ENCODE measurements at places on chromosomes 4 and X.
A peak's percentile ranks its signal among the peaks of the same experiment; 100 is the strongest.

- no peak for DNase-seq
Observed at GRCh38 chr4:116118221-116118620, 967.2 kb downstream of the TRAM1L1 start.

GRCh38 chr4:1406394-1406980, at the start of gene NKX1-1:
Gene NKX1-1, minus strand, starts transcription at chr4:1406442. Its CDS starts 0 bp downstream, at chr4:1406442.
- no peak for DNase-seq

DNA sequence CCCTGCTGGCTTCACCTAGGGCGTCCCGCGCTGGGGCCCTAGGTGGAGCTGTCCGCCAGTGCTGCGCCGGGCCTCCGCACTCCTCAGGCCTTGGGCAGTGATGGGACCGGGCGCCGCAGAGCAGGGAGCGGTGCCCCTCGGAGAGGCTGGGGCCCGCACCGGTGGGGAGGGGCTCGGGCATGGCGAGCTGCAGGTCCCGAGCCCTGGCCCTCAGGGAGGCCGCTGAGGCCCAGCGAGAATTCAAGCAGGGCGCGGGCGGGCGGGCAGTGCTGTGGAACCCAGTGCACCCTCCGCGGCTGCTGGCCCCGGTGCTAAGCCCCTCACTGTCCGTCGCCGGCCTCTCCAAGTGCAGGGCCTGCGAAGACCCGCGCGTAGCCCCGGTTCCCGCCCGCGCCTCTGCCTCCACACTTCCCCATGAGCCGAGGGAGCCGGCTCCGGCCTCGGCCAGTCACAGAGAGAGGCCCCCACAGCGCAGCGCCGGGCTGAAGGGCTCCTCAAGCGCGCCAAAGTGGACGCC, 565.1 kb upstream of the NDST4 start:
- no peak for DNase-seq

GRCh38 chr4:120680647-120681228, 241.8 kb downstream of the PRDM5 start:
- DNase-seq = no peak

- peak; percentile 68 for DNase-seq
Observed at GRCh38 chr4:77959566-77960338, 97.1 kb downstream of the MRPL1 start.

DNA sequence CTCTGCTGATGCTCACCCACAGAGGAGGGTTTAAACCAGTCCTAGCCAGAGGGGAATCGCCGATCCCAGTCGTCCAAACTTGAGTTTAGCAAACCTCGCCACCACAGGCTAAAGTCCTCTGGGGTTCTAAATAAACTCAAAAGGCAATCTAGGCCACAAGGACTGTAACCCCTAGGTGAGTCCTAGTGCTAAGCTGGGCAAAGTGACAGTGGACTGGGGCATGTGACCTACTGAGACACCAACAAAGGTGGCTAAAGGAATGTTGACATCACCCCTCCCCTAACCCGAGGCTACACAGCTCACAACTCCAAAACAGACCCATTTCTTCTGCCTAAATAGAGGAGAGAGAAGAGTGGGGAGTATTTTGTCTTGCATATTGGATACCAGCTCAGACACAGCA, 142.8 kb upstream of the PRDX4 start:
- DNase-seq = no peak

DNA sequence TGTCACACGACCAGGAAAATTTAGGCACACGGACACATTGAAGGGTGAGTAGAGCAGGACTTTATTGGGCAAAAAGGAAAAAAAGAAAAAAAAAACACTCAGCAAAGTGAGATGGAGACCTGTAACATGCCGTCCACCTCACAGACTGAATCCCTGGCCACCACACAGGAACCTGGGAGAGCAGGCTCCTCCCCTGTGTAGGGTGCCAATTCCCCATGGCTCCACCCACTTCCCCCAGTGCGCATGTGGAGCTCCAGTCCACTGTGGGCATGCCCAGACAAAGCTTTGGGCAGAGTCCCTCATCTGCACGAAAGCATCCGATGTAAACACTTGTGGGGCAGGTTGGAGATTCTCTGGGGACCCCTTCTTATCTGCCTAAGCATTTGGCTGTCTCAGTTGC, 23.6 kb upstream of the CBR4 start:
- DNase-seq = no peak

DNA sequence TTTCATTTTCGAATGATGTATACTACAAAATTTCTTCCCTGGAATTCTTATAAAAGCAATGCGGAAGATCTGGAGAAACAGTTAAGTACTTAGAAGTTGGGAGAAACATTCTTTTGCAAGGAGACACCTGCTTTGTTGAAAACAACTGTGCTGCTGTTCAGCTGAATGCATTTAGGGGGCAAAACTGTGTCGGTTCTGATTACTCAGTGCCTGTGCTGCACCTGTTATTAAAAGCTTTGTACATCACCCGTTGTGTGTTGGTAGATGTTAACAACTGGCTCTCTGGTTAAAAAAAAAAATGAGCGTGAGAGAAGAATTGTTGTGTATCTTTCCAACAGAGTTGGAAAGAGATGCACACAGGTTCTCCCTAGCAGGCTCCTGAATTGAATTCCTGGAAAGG, 184.1 kb upstream of the HHIP start:
- no peak for DNase-seq

GRCh38 chr4:10582059-10582686, 102.4 kb downstream of the CLNK start:
- DNase-seq = peak; percentile 61

DNA sequence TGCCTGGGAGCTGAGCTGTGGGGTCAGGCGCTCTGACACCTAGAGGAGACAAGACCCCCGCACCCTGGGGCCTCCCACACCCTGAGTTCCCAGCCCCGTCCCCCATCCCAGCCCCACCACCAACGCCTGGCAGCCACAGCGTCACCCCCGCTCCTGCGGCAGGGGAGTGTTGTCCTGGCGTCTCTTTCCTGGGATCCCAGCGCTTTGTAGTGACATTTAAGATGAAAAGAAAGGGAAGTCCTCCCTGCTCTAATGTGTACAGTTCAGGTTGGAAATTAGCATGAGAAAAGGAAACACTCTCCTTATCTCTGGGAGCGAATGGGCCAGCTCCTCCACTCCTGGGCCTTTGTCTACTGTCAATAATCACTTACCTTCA, 112.1 kb downstream of the FAM53A start:
- no peak for DNase-seq

DNA sequence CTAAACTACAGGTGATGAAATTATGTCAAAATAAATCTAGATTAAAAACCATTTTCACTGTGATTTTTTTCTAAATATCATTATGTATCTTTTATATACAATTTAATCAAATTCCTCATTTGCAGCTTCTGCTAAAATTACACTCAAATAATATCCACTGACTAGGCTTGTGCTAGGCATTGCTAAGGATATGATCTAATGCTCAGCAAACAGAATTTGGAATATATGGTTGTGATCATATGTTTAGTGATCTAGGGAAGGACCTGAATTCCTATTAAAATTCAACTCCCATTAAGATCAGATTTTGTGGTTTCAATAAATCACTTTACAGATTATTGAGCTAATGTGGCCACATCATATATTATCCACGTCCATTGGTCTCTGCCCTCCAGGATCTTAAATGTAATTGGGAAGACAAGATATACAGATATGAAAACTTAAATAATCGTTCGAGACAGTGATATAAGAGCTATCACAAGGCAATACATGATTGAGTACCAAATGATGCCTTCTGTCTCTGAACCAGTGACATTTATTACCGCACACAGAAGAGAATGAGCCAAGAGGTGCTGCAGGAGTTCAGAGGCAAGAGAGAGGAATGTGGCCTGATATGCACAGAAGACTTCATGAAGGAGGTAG, 206.0 kb upstream of the RPS6KA3 start:
- no peak for DNase-seq

- DNase-seq = peak; percentile 84
Observed at GRCh38 chrX:154443992-154444754, at the start of gene FAM50A. Gene FAM50A, plus strand, starts transcription at chrX:154444141. Its CDS starts 95 bp downstream, at chrX:154444236.

DNA sequence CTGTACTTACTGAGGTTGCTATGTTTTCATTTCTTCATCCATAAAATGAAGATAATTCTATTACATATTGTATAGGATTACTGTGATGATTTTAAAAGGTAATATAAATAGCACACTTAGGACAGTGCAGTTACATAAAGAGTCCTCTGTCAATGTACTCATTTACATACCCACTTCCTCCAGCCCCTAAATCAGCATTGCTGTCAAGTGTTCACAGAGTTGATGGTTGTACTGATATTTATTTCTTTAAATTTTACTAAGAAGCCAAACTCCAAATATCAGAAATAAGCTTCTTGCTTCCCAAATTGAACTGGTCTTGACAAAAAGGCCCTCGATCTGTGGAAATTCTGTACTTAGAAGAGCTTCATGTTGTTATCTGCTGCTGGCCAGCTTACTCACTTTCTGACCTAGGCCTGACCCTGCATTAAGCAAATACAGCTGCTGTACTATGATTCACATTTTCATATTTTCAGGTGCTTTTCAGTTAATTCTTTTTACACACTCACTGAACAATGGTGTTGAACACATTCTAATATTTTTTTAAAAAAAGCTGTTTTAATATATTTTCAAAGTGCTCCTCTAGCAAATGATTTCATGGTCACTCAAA, 259.6 kb downstream of the UNC5C start:
- DNase-seq = peak; percentile 7

GRCh38 chr4:149896432-149896831, 80.8 kb upstream of the IQCM start:
- DNase-seq = no peak

DNA sequence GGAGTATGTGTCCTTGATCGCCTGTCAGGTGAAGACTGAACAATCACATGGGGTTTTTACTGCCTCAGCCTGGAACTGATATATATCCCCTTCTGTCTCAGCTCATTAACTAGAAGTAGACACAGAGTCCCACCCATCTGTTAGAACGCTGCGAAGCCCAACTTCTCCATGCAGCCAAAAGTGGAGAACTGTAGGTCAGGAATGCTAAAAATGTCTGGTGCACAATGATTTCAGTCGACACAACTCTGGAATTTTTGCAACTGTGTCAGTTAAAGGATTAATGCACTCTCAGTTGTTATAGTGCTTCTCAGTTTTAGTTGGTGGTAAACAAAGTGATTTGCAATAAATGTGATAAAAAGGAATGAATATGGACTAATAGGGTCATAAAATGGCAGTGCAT, 287.2 kb downstream of the INPP4B start:
- no peak for DNase-seq

DNA sequence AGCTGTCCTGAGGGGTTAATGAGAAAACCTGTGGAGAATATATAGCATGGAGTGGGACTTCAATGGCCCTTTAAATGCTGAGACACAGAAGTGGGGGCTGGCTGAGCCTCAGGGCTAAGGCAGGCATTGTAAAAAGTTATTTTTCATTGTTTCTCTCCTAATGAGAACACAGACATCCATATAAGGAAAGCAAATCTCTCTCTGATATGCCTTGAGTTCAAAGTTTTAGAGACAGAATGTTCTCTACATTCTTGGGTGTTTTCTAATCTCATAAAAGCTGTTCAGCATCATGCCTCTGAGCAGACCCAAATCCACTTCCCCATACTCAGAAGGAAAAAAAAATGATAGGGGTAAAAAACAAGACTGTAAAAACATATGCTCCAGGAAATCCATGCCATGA, 16.8 kb upstream of the RAB40A start:
- DNase-seq = no peak

DNA sequence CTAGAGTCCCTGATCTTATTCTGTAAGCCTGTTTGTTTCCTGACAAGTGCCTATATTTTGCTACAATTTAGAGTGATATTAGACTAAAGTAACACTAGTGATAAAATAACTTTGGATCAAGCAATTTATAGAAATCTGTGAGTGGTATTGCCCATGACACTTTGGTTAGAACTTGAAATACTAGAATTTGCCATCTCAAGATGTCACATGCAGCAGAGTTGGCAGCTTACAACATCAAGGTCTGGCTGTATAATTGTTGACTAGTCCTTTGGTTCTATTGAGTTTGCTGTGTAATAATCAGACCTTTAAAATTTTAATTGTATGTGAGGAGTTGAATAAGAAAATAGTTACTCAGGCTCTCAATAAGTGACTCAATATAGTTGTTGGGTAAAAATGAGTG, 167.1 kb downstream of the RAPGEF2 start:
- no peak for DNase-seq

DNA sequence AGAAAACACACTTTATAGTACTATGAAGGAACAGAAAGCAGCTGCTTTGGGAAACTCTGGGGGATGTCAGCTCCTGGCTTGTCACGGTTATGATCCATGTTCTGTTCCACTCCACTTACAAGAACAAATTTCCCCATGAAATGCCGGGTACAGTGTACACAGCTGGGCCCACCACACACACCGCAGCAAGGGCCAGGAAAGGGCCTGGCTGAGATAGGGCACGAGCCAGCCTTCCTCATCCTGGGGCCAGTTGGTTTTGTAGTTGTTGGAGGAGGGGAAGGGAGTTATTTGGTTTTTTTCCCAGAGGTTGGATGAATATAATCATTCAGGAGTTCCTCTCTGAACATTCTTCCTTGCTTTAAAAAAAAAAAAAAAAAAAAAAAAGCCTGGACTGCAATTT, 56.8 kb downstream of the SEPSECS start:
- no peak for DNase-seq

- no peak for DNase-seq
Observed at GRCh38 chr4:25178838-25179261, 18.6 kb upstream of the SEPSECS start.

DNA sequence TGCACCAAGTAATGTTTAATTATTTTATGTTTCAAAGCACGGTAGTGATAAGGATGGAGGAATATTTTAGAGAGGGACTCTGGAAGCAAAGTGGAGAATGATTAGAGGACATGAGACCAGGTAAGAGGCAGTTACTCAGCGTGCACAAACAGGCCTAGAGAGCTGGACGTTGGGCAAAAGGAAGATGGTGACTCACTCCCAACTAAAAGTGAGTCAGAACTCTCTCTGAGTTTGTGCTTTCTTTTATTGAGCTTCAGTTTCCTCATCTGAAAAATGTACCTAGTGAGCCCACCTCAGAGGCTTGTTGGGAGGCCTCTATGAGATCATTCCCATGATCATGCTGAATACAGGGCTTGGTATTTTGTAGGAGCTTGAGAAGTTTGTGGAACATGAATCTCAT, 1.6 kb upstream of the ZC4H2 start:
- DNase-seq = no peak

GRCh38 chrX:12206413-12206812, 68.1 kb downstream of the FRMPD4 start:
- DNase-seq = no peak
